Keratinocyte (primary cell): ENCODE measurements at places on chromosomes 12 and 14.

DNA sequence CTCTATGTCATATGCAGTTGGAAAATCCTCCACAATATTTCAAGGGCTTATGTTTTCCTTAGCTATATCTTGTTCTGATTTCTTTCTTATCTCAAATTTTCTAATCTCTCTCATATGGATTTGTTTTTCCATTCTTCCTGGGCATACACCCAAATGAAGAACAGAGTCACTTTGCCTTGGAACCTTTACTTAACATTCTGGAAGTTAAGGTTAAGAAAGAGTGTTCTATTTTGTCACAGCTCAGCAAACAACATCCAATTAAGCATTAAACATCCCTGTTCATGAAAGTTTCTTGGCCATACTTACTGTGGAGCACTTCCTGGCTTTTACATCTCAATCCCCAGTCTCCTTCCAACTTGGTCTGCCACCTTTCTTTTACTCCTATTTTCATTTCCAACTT is 5.3 kb downstream of the NAV3 start:
- no peak overlapping the region for H3K4me3 ChIP-seq
- no peaks in the 10 kb centered on the region for H3K36me3 ChIP-seq
- no peaks in the 10 kb centered on the region for H3K27me3 ChIP-seq
- H3K4me1 ChIP-seq = no peaks in the 10 kb centered on the region

DNA sequence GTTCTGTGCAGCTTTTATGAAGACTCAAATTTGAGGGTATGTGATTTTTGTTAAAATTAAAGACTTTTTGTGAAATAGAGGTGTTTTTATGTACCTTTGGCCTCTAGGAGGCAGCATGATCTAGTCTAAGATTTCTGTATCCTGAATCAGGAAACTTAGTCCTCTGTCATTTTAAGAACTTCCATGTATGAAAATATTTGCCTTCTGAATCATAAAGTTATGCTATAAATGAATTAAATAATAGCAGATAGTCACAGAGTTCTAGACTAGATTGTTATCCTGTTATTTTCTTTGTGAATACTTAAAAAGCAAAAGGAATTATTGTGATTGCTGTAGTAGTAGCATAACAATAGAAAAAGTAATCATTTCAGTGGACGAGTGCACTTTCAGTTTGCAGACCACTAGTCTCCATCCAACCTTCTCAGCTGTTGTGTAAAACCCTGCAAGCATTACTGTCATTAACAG is 56.3 kb downstream of the FGD4 start:
- peak overlapping the region; percentile 2 for H3K27ac ChIP-seq
- peak overlapping the region; percentile 18 for H3K4me3 ChIP-seq
- H3K4me1 ChIP-seq = peaks cover 45% of the 10 kb centered on the region
- H3K27me3 ChIP-seq = no peaks in the 10 kb centered on the region
- H3K36me3 ChIP-seq = no peaks in the 10 kb centered on the region

- H3K4me1 ChIP-seq = peaks cover 13% of the 10 kb centered on the region
- H3K4me3 ChIP-seq = no peak overlapping the region
- no peaks in the 10 kb centered on the region for H3K36me3 ChIP-seq
- no peak overlapping the region for H3K27ac ChIP-seq
- no peak for DNase-seq
Measured at GRCh38 chr12:31582155-31582554, 8.8 kb downstream of the DENND5B start.

- no peaks in the 10 kb centered on the region for H3K27me3 ChIP-seq
Measured at GRCh38 chr12:81207173-81207572, 129.3 kb downstream of the ACSS3 start.

GRCh38 chr14:52355016-52355431 is 40.9 kb downstream of the PTGER2 start:
- H3K4me3 ChIP-seq = no peak overlapping the region
- H3K27ac ChIP-seq = peak overlapping the region; percentile 68

DNA sequence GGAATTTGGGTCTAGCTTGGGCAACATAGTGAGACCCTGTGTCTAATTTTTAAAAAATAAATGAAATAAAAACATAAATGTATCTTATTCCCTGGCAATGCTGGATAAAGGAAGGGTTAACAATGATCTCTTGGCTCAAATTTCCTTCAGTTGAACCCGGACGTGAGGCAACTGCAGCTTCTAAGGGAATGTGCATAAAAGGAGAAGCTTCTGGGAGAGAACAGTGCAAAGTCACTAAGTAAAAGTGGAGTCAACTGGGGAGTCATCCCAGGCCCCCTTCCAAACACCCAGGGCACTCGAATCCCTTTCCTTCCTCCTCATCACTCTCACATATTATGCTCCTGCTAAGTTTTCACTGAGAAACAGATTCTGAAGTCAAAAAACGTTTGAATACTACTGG is 147.3 kb downstream of the PPM1H start:
- peaks cover 29% of the 10 kb centered on the region for H3K4me1 ChIP-seq
- no peaks in the 10 kb centered on the region for H3K36me3 ChIP-seq
- H3K27ac ChIP-seq = no peak overlapping the region
- H3K4me3 ChIP-seq = no peak overlapping the region
- H3K27me3 ChIP-seq = no peaks in the 10 kb centered on the region

- H3K36me3 ChIP-seq = no peaks in the 10 kb centered on the region
- peaks cover 23% of the 10 kb centered on the region for H3K4me1 ChIP-seq
- no peak overlapping the region for H3K4me3 ChIP-seq
- no peaks in the 10 kb centered on the region for H3K27me3 ChIP-seq
Measured at GRCh38 chr12:101855976-101856375, 21.4 kb upstream of the DRAM1 start.

GRCh38 chr12:109264943-109265650 is 44.0 kb downstream of the FOXN4 start:
- no peak overlapping the region for H3K4me3 ChIP-seq
- no peaks in the 10 kb centered on the region for H3K4me1 ChIP-seq
- H3K36me3 ChIP-seq = no peaks in the 10 kb centered on the region
- DNase-seq = no peak
- H3K27ac ChIP-seq = no peak overlapping the region

DNA sequence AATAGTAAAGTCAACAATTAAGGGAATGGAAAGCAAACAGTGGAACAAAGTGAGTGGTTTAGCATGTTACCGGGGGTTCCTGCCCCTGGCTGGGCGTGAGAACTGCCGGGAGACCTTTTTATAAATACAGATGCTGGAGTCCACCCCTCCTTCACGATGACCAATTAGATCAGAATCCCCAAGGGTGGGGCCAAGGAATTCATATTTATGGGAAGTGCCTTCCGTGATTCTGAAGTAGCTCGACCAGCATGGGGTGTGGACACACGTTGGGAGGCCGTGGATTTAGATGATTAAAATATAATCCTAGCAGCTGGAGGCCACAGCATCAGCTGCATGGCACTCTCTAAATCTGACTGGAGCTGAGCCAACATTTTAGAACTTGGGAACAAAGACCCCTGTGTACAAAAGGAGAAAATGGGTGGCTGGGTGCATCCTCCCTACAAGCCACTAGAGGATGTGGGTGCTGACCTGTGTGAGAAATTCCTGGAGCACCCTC is 87.9 kb downstream of the SRRM4 start:
- no peak overlapping the region for H3K27ac ChIP-seq
- no peak overlapping the region for H3K4me3 ChIP-seq
- no peaks in the 10 kb centered on the region for H3K27me3 ChIP-seq
- H3K36me3 ChIP-seq = no peaks in the 10 kb centered on the region
- DNase-seq = no peak
- no peaks in the 10 kb centered on the region for H3K4me1 ChIP-seq

DNA sequence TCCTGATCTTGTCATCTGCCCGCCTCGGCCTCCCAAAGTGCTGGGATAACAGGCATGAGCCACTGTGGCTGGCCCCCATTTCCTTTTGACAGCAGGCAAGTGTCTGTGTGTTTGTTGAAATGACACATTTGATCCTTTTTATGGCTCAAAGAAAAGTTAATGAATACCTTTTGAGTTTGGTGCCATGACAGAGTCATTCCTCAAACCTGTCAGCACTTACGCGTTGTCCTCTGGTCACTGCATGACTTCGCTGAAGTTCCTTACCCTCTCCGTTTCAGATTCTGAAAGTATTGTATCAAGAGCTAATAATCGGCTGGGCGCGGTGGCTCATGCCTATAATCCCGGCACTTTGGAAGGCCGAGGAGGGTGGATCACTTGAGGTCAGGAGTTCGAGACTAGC is 32.4 kb downstream of the NEMF start:
- H3K4me1 ChIP-seq = no peaks in the 10 kb centered on the region
- H3K36me3 ChIP-seq = peaks cover 12% of the 10 kb centered on the region
- no peak overlapping the region for H3K4me3 ChIP-seq

DNA sequence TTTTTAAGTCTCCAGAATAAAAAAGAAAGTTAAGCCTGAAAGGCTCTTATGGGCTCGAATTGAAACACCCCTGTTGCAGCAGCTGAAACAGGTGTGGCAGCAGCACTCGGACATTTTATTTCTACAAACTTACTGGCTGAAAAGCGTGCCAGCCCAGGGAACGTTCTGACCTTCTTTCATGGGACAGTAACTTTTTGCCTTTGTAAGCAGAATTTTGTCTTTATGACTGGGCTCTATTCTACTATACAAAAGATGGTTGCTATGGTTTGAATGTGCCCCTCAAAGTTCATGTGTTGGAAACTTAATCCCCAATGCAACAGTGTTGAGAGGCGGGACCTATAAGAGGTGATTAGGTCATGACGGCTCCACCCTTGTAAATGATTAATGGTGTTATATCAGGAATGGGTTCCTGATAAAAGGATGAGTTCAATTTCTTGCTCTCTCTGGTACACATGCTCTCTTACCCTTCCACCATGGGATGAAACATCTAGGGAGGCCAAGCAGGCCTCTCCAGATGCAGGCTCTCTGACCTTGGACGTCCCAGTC is 52.7 kb downstream of the PELI2 start:
- H3K4me1 ChIP-seq = no peaks in the 10 kb centered on the region
- no peaks in the 10 kb centered on the region for H3K27me3 ChIP-seq
- no peak overlapping the region for H3K27ac ChIP-seq
- no peak overlapping the region for H3K4me3 ChIP-seq
- H3K36me3 ChIP-seq = no peaks in the 10 kb centered on the region
- DNase-seq = no peak

GRCh38 chr14:52059649-52060048 is 9.2 kb downstream of the NID2 start:
- H3K4me3 ChIP-seq = no peak overlapping the region
- H3K4me1 ChIP-seq = no peaks in the 10 kb centered on the region
- H3K36me3 ChIP-seq = no peaks in the 10 kb centered on the region
- no peak overlapping the region for H3K27ac ChIP-seq

- H3K27ac ChIP-seq = no peak overlapping the region
- H3K4me1 ChIP-seq = no peaks in the 10 kb centered on the region
- H3K36me3 ChIP-seq = no peaks in the 10 kb centered on the region
- no peak for DNase-seq
Measured at GRCh38 chr12:107650977-107651376, 34.6 kb upstream of the PWP1 start.

GRCh38 chr12:14775636-14775980 is 27.7 kb downstream of the WBP11 start:
- no peaks in the 10 kb centered on the region for H3K36me3 ChIP-seq
- DNase-seq = no peak
- H3K4me1 ChIP-seq = peaks cover 20% of the 10 kb centered on the region
- H3K27me3 ChIP-seq = no peaks in the 10 kb centered on the region
- peak overlapping the region; percentile 80 for H3K4me3 ChIP-seq

- DNase-seq = no peak
- peaks cover 3% of the 10 kb centered on the region for H3K27me3 ChIP-seq
- H3K36me3 ChIP-seq = no peaks in the 10 kb centered on the region
- no peak overlapping the region for H3K4me3 ChIP-seq
- no peaks in the 10 kb centered on the region for H3K4me1 ChIP-seq
Measured at GRCh38 chr12:3920351-3921150, 47.4 kb upstream of the PARP11 start.

GRCh38 chr12:28963554-28963953 is 185.5 kb upstream of the FAR2 start:
- H3K4me3 ChIP-seq = no peak overlapping the region
- H3K36me3 ChIP-seq = no peaks in the 10 kb centered on the region
- peak; percentile 32 for DNase-seq
- no peak overlapping the region for H3K27ac ChIP-seq
- H3K4me1 ChIP-seq = peaks cover 18% of the 10 kb centered on the region
- no peaks in the 10 kb centered on the region for H3K27me3 ChIP-seq

DNA sequence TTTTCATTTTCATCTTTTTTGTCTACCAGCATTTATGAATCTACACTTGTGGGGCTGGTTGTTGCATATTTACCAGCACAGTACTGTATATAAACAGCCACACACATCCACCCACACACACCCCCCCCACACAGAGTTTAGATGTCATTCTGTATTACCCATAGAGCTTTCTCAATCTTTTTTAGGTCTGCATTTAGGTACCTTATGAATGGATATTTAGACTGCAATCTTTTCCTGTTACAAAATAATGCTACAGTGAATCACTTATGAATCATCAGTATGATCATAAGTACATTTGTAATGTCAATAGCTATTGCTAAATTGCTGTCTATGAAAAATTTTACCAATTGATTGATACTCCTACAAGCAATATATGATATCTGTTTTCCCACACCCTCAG is 67.3 kb upstream of the STK38L start:
- H3K27ac ChIP-seq = peak overlapping the region; percentile 49
- H3K4me3 ChIP-seq = no peak overlapping the region
- peaks cover 41% of the 10 kb centered on the region for H3K4me1 ChIP-seq
- peak; percentile 15 for DNase-seq
- H3K27me3 ChIP-seq = no peaks in the 10 kb centered on the region
- no peaks in the 10 kb centered on the region for H3K36me3 ChIP-seq

GRCh38 chr12:71846322-71846940 is 6.9 kb downstream of the TBC1D15 start:
- peaks cover 1% of the 10 kb centered on the region for H3K4me1 ChIP-seq
- DNase-seq = no peak
- H3K4me3 ChIP-seq = no peak overlapping the region
- no peaks in the 10 kb centered on the region for H3K36me3 ChIP-seq
- H3K27me3 ChIP-seq = no peaks in the 10 kb centered on the region

DNA sequence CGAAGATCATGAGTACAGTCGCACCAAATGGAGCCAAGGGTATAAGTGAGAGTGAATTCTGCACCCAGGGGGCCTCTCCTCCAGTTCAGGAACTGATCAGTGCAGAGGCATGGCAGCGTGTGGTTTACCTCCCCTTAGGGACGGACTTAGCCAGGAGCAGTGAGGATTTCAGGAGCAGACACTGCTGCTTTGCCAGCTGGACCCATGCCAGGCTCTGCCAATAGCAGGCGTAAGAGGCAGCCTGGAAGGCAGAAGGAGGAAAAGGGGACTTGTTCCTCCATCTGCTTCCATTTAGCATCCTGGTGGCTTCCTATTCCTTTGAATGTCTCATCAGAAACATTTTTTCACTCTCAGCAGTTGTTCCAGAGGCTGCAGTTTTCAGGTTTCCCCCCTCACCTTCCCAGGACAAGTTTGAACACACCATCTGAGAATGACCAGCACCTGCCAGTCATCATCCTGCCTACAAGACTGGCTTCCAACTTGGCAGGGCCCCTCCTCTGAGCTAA is 137.0 kb upstream of the LMNTD1 start:
- H3K36me3 ChIP-seq = no peaks in the 10 kb centered on the region
- DNase-seq = no peak
- H3K27me3 ChIP-seq = no peaks in the 10 kb centered on the region
- no peak overlapping the region for H3K27ac ChIP-seq
- peaks cover 5% of the 10 kb centered on the region for H3K4me1 ChIP-seq
